ENCODE measurements at places on chromosomes 13 and 19.

- no peak for DNase-seq
Observed at GRCh38 chr19:19327672-19328071, 7.0 kb downstream of the MAU2 start.

GRCh38 chr19:6216996-6217751 lies 62.6 kb downstream of the MLLT1 start:
- DNase-seq = no peak

DNA sequence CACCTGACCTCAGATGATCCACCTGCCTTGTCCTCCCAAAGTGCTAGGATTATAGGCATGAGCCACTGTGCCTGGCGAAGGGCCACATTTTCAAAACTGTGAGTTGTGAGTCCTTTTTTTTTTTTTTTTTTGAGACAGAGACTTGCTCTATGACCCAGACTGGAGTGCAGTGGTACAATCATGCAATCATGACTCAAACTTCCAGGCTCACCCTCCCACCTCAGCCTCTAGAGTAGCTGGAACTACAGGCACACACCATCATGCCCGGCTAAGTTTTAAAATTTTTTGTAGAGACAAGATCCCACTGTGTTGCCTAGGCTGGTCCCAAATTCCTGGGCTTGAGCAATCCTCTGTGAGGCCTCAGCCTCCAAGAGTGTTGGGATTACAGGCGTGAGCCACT lies 3.8 kb upstream of the MYPOP start:
- no peak for DNase-seq

- DNase-seq = no peak
Observed at GRCh38 chr13:103354171-103354570, 288.0 kb upstream of the SLC10A2 start.

DNA sequence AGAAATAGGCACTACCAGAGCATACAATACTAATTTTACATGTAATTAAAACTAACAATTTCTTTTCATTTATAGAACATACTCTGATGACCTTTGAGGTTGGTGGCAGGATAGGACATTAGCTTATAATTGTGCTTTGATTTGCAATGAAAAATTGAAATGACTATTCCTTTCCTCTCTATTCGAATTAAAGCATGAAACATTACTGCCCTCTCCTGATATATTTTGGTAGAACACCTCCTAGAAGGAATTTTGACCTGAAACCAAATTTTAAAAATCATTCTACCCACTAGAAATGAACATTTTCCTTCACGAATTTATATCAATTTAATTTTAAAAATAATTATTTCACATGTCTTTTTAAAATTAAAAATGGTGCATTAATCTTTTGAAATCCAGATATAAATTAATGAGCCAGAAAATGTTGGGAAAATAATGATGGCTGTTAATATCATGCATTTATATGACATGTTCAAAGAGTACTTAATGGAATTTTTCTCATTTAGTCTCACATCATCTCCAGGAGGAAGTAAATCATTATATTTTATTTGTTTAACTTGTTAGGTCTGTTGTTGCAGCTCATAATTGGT lies 556.3 kb upstream of the ARGLU1 start:
- DNase-seq = no peak

- DNase-seq = no peak
Observed at GRCh38 chr13:94309576-94309975, 169.9 kb downstream of the DCT start.

DNA sequence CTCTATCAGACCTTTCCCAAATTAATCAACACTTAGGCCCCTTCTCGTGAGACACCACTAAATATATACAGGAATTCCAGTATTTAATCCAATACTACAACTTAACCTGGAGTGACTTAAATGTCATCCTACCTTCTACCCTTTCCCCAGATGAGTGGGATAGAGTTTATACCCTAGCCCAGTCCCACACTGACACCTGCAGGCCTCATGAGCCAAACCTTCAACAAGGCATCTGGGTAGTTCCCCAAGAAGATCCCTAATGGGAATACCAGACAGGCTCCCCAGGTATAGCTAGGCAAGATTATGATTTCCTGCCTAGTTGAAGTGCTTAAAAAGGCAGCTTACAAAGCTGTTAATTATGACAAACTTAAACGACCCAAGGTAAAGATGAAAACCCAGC lies 15.9 kb downstream of the ZNF83 start:
- no peak for DNase-seq

Data from AG09319 (cell line).